ENCODE measurements at places on chromosomes 16 and 17.

DNA sequence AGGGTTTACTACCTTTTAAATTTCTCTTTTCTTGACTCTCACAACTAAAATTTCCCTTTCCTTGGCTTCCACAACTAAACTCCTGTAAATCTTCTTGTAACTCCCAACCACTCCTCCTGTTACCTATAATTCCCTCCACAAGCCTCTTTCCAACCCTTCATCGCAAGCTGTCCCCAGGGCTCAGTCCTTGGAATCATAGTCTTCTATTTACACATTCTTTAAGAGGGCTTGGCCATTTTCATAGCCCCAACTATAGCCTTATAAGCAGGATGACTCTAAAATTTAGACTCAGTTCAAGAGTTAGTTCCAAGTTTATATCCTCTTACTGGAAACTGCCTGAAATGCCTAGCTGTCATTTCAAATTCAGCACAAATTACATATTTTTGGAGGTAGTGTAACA lies 23.9 kb downstream of the GLG1 start:
- DNase-seq, result no peak

GRCh38 chr16:65476448-65476955 lies 354.6 kb upstream of the CDH11 start:
- DNase-seq, result no peak

- no peak for DNase-seq
These were observed 222.5 kb downstream of the FOXL1 start for GRCh38 chr16:86800894-86801293.

GRCh38 chr17:48283411-48283810 lies 146.6 kb downstream of the SKAP1 start:
- DNase-seq, result no peak

DNA sequence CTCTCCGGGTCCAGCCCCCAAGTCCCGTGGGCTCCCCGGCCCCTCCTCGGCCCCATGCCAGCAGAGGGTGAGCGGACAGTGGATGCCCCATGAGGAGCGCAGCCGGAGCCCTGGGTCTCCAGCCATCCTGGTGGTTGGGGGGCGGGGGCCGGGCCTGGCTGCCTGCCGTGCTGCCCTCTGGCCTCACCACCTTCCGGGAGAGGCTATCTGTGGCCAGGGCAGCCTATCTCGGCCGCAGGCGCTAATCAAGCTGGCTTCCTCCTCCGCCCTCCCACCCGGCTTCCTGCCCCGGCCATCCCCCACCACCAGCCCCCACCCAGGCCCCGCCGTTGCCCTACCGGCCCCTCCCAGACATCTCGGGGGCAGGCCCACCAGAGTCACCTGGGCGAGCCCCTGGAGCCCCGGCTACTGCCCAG lies 46.8 kb downstream of the ZFPM1 start:
- DNase-seq, result no peak

- no peak for DNase-seq
These were observed 20.4 kb downstream of the GAS7 start for GRCh38 chr17:10177913-10178505.

- no peak for DNase-seq
These were observed 282.4 kb downstream of the ABCC12 start for GRCh38 chr16:47873434-47873833.

GRCh38 chr17:82863941-82864712 lies 24.3 kb upstream of the ZNF750 start:
- DNase-seq, result no peak

DNA sequence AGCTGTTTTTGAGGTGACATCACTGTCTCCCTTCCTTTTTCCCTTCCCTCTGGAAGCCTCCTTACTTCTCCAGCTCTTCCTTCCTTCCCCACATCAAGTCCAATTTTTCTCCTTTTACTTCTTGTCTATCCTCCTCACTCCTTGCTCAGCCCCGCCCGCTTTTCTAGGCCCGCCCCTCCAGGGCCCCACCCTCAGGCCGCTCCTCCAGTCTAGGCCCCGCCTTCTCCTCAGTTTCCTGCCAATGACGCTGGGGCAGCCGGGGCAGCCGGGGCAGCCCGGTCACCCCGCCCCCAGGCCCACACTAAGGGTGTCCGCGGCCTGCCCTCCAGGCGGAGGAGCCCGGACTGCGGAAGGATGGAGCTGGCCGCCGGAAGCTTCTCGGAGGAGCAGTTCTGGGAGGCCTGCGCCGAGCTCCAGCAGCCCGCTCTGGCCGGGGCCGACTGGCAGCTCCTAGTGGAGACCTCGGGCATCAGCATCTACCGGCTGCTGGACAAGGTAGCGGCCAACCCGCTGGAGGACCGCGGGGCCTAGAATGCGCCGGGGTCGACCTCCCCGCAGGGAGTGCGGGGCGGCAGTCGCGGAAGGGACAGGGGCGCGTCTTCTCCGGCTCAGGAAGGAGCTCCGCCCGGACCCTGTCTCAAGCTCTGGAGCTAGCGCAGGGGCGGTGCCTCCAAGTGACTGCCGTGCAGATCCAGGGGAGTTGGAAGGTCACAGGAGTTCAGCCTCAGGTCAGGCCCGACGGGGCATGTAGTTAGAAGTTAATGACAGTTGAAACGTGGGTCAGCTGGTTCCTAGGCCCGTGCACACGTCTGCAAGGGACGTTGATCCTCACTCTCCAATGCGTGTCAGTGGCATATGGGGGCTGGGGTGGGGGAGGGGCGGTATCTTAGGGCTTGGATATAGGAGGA lies at the start of gene PCTP:
Gene PCTP (plus strand): TSS at position 302 of the 908 bp plus-strand sequence. CDS start 53 bp downstream, at position 355.
- peak; percentile 86 for DNase-seq

- no peak for DNase-seq
These were observed 4.5 kb downstream of the NPTX1 start for GRCh38 chr17:80471922-80472321.

GRCh38 chr17:4800462-4801196 lies 1.5 kb downstream of the C17orf114 start:
- DNase-seq, result no peak

DNA sequence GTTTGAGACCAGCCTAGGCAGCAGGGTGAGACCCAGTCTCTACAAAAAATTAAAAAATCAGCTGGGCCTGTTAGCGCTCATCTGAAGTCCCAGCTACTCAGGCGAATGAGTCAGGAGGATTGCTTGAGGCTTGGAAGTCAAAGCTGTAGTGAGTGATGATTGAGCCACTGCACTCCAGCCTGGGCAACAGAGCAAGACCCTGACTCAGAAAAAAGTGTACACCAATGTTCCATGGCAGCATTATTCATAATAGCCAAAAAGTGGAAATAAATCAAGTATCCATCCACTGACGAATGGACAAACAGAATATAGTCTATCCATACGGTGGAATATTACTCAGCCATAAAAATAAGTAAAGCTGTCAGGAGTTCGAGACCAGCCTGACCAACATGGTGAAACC lies 2.6 kb downstream of the NMRAL1 start:
- no peak for DNase-seq

DNA sequence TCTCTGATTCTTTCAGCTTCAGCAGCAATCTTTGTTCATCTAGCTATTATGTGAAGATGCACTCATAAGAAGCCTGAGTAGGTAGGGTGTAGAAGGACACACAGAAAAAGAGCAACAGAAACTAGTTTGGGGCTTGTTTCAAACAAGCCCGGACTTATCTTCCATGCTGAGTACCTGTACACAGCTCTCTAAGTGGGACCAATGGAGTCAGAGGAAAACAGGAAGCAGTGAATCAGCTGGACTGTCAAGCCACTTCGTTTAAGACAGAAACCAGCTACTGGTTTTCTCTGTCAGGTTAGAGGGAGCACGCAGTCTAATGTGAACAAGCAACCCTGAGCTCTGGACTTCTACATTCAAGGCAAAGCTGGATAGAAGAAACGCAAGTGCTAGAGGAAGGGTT lies 16.0 kb downstream of the MAP2K6 start:
- no peak for DNase-seq

- DNase-seq, result no peak
These were observed 35.9 kb downstream of the CBFA2T3 start for GRCh38 chr16:88940862-88941817.

Measured in GOT3 (cell line).